Stimulated activated naive CD4-positive, alpha-beta T cell (primary cell): ENCODE measurements at places on chromosomes 1 and 21.
A peak's percentile ranks its signal among the peaks of the same experiment; 100 is the strongest.

- DNase-seq = no peak
Observed at GRCh38 chr1:11365744-11366387, 92.9 kb downstream of the UBIAD1 start.

DNA sequence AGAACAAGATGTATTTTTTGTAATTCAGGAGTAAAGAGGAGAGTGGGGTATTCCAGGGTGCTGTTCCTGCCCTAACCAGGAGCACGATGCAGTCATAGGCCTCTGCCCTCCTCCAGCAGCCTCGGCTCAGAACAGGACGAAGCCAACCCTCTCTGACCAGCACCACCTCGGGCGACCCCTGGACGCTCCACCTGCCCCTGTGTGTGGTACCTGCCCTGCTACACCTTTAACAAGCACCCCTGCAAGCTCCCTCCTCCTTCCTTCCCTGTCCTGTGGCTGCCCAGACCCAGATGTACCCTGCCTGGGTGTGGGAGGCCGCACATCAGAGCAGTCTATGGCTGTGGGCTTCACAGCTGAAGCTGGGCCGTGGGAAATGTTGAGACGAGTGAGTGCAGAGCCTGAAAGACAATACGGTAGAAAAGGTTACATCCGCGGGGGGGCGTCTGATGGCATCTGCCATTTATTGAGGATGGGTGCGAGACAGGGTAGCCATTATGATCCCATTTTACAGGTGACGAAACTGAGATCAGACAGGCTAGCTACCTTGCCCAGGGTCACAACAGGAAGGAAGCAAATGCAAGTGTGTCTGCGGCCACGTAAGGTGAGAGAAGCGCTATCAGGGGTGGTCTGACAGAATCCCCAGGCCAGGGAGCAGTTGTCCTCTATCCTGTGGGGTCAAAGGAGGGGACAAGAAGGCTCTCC is 4.6 kb downstream of the ERG start:
- DNase-seq = no peak

DNA sequence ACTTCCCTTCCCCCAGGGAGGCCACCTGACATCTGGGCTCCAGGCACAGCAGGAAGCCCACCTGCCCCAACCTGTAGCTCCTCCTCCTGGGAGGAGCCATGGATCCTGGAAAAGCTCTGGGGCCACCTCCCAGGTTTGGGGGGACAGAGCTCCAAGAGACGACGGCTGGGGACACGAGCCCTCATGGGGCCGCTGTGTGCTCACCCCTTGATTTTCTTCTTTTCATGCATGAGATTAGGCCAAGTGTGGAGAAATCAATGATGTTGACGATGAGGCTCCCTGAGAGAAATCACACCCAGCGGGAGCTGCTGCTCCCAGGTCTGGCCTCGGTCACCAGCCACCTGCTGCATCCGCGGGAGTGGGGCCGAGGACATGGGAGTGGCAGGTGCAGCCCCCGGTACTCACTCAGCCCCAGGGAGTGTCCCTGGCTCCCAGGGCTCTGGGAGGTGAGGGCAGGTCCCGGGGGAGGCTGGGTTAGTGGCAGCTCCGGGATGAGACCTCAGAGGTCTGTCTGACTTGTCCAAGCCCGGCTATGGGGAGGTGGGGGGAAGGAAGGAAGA is 8.7 kb downstream of the TNFRSF14 start:
- DNase-seq = no peak

GRCh38 chr1:215606564-215607168 is 39.6 kb downstream of the KCTD3 start:
- DNase-seq = no peak

DNA sequence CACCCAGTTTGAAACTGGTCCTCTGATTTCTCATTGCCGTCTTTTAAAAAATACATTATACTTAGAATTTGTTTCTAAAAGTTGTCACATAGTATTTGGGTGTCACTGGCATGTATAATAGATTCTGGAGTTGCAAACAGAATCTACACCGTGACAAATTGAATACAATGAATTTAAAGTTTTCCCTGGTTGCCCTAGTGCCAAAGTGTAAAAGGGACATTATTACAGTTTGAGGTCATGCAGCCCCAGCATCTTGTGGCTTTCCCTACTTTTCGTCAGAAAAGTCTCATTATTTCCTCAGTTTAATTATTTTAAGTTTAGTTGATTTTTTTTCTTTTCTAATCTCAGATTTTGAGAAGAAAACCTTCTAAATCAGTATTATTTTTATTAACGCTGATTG is 155.9 kb downstream of the DISP1 start:
- DNase-seq = no peak

GRCh38 chr1:85245456-85245855 is 14.0 kb downstream of the C1orf52 start:
- DNase-seq = no peak

DNA sequence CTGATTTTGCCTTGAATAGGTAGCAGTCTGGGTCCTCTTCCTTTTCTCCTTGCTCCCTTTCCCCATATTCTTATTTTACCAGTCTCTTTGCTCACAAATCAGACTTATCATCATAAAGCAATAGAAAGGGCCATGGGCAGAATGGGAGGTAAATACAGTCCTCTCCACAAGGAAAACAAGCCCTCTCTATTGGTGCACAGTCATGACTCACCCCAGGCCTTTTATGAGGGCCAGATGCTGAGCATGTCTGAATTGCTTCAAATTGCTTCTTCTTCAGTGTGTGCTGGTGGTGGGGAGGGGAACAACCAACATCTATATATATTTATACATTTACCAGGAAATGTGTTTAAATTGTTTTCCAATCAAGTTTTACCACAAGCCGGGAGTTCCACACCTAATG is 75.2 kb downstream of the GFI1 start:
- no peak for DNase-seq

DNA sequence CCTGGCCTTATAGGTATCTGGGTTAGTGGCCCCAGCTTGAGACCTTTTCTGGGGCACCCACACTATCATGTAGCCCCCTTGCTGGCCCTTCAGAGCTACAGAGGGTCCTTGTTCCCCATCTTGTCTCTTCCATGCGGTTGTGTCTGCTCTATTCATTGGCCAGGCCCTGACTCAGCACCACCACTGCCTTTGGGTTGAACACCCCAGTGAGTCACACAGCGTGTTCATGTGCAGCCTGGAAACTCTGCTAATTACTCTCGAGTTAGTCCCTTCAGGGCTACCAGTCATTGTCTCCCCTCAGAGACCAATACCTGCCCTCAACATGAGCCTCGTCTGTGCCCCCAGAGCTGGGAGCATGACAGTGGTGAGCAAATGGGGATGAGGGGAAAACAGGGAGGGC is 28.2 kb upstream of the IKBKE start:
- DNase-seq = no peak

DNA sequence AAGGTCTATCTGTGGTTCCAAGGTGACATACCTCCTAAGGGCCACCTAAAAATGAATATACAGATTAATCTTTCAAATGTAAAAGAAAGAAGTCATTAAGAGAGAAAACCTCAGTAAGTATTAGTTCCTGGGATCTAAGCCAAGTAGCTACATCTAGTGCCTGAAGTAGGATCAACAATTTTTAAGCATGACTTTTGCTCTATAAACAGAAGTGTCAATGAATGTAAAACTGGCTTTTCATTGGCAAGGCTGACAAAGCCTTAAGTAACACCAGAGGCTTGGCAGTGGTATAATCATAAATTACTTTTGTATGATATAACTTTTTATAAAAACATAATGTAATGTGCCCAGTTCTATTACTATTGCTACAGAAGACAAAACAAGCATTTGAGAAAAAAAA is 12.2 kb upstream of the ACADM start:
- no peak for DNase-seq

- DNase-seq = no peak
Observed at GRCh38 chr1:150829751-150830150, 21.7 kb upstream of the CTSK start.

GRCh38 chr1:51784997-51785421 is 93.5 kb downstream of the NRDC start:
- no peak for DNase-seq

GRCh38 chr1:160267284-160267991 is 5.1 kb upstream of the DCAF8 start:
- DNase-seq = no peak

- DNase-seq = no peak
Observed at GRCh38 chr1:233912909-233913308, 8.4 kb downstream of the SLC35F3 start.

DNA sequence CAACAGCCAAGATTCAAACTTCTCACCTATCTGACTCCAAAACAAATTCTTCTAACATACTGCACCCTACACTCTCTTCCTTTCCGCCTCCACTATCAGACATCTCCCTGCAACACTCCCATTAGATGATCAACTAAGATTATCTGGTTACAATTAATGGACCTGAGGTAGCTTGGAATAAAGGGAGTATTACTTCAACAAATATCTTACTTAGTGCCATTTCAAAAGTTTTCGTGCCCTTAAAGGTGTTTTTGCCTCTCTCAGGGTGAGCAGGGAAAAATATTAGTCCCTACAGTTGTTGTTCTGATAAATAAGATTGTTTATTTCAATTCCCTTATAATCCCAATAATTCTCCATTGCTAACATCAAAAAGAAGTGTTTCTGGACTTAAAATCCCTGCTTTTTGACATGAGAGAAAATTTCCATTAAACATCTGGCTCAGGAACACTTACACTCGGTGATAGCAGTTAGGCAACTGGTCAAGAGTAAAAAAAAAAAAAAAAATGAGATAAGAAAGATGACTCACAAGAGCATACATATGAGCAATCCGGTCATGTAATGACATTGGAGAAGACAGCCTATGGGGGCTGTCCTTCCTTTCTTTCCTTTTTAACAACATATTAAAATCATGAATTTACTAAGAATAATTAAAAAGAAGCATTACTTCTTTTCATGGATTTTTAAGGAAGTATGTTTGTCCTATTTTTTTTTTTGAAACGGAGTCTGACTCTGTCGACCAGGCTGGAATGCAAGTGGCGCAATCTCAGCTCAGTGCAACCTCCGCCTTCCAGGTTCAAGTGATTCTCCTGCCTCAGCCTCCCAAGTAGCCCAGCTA is 7.6 kb downstream of the RSBN1 start:
- no peak for DNase-seq

DNA sequence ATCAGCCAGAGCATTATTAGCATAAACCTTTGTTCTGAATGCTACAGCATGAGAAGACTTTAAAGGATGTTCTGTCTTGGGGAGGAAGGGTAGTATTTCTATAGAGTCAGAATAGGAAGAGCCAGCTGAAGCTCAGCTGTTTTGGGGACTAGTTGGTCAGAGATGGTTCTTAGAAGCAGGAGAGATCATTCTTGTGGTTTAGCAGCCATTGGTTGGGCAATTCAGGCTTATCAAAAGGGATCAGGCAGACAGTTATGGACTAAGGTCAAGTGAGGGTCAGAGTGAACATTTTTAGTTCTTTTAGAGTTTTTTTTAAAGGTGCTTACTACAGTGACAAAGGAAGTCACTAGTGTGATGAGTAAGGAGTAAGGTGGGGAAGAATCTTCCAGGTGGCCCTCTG is 245.5 kb downstream of the RPS6KC1 start:
- no peak for DNase-seq

DNA sequence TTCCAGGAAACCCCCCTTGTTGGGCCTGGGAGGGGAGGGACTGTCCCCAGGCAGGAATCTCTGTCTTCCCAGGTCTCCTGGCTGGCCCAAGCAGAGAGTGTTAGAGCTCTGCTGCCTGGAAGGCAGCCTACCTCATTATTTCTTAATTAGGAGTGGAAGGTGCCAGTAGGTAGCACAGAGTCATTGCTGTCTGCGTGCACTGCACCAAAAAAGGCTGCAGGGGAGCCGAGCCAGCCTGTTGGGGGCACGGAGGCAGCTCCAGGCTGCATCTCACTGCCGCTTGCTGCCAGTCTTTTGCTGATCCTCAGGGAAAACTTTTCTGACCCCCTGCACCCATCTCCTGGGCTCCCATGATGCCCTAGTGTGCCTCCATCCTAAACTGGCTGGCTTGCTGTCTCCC is 58.1 kb downstream of the LRRN2 start:
- no peak for DNase-seq

GRCh38 chr1:48889082-48889481 is 112.4 kb upstream of the BEND5 start:
- no peak for DNase-seq

DNA sequence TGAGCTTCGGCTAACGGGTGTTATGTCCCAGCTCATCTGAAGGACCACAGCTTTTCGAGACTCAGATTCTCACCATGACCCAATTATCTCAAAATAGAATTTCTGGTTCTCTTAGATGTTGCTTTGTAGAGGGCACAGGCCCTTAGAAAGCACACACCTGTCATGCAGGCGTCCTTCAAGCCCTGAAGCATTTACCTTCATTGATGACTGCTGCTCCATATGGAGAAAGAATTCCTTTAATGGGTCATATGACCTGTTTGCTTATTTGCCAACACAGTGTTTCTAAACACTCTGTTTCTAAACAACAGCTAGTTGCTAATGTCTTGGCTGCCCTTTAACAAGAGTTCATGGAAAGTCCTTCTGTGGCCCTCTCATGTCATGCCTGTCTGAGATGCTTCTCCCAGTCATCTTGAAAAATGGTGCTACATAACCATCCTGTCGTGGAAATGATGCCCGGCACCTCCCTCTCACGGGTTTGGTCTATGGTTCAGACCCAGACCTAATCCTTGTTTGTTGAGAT is 495.7 kb downstream of the KIF26B start:
- no peak for DNase-seq

- no peak for DNase-seq
Observed at GRCh38 chr1:64986903-64987871, 20.8 kb upstream of the JAK1 start.

- peak; percentile 80 for DNase-seq
Observed at GRCh38 chr1:36369061-36369861, 16.5 kb downstream of the STK40 start.

DNA sequence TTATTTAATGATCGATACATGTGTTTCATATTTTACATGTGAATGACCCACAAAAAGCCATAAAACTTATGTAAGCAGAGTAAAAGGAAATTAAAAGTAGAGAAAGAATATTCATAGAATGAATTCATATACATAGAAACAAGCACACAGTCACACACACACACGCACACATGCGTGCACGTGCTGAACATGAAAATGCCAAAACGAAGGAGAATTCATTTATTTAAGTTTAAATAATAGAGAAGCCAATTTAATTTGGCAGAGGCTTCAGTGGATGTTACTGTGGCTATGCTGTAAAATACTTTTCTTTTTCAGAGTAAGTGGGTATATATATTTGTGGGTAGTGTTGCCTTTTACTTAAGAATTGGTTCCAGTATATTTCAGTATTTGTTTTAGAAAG is 145.0 kb upstream of the C21orf91 start:
- DNase-seq = no peak

- no peak for DNase-seq
Observed at GRCh38 chr21:27268290-27268689, 301.4 kb upstream of the ADAMTS5 start.
